Activated CD4-positive, CD25-positive, alpha-beta regulatory T cell (primary cell): ENCODE measurements at places on chromosomes 13 and 19.

DNA sequence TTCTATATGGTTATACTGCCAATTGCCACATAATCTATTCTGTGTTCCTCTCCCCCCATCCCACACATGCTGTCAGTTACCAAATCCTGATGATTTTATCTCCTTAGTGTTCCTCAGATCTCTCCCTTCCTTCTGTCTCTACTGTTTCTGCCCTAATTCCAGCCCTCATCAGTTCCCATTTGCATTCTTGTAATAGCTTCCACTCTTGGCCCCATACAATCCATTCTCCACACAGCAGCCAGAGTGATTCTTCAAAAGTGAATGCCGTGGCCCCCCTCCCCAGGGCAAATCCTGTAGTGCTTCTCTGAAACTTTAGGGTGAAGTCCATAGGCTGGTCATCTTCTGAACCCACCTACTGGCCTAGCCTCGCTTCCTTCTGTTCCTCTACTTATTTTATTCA is 114.4 kb downstream of the ZAR1L start:
- no peak for DNase-seq

- no peak for DNase-seq
Observed at GRCh38 chr19:49806620-49806959, 6.5 kb downstream of the FUZ start.

DNA sequence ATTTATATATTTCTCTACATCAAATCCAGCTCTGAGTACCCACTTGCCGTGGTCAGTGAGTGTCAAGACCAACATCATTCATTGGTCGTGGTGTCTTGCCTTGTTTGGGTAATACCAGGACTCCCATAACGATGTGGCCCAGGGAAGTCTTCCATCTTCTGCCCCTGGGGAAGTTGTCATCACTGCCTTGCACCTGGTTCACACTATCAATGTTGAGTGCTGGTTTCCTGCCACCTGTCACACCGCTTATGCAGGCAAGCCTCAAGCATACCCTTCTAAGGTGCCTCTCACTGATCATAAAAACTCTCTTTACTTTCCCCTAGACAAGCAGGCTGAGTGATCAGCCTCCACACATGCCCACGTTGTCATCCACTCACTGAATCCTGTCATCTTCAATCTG is 382.4 kb downstream of the KCTD12 start:
- no peak for DNase-seq

GRCh38 chr19:31513841-31514240 is 164.6 kb upstream of the TSHZ3 start:
- DNase-seq: no peak

DNA sequence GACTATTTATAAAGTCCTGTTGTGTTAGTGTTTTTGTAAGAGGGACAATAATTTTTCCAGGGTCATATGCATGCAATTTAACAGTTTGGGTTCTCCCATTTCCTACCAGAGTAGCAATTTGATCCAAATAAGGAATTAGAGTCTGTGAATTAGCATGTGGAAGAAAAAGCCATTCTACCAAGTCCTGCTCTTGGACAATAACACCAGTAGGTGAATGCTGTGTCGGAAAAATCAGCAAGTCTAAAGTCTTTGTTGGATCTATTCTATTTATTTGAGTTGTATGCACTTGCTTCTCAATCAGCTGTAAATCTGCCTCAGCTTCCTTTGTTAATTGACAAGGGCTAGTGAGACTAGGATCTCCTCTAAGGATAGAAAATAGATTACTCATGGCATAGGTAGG is 21.4 kb upstream of the IL17D start:
- no peak for DNase-seq

DNA sequence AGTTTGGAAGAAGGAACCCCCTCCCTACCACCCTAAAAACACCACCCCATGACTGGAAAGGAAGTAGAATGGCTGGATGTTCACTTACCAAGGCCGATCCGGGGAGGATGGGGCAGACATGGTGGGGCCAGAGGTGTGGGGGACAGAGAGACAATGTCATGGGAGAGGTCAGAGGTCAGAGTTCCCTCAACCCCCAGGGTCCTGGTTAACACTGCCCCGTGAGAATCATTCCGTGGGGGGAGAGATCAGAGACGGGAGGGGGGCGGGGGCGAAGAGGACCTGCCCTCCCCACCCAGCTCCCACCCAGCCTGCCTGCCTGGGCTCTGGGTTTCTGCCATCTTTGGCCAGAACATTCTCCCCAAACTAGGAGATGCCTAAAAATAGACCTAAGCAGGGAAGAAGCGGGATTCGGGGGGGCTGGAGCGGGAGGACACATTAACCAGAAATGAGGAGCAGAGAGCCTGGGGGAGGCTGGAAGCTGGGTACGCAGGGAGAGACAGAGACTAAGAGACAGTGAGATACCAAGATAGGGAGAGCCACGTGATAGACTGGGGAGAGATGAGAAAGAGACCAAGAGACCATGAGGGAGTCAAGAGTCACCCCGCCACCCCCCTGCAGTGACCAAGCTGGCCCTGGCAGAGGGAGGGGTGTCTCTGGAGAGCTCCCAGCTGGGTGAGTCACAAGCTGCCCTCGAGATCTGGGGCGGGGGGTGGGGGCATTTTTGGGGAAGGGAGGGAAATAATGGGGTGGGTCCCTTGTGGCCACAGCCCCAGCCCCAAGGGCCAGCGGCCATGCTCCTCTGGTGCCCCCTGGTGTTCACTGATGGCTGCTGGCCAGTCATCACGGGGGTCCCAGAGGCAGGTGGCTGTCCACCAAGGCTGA is 6.1 kb upstream of the KANK2 start:
- peak; percentile 16 for DNase-seq

DNA sequence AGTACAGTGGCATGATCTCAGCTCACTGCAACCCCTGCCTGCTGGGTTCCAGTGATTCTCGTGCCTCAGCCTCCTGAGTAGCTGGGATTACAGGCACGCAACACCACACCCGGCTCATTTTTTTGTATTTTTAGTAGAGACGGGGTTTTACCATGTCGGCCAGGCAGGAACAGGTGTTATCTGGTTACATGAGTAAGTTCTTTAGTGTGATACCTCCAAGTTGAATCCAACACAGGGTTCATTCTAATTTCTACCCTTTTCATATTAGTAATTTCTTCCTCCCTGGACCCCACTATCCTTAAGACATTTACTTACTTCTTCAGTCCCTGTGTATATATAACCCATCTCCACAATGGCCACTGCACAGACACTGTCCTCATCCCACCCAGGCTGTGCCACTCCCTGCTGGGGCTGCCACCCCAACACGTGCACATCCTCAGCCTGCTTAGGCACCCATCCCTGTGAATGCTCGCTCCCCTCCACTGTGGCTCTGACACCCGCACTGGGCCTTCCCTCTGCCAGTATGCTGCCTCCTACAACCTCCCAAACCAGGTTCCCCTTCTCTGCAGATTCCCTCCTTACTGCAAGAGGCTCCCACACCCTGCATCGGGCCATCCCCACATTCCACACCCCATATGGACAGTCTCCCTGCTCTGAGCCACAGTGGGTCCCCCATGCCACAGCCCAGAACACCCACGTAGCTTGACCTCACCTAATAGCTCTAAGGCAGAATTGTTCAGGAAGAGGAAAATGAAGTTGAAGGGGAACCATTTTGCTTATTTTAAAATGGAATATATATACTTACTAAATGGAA is 147.1 kb downstream of the TBC1D4 start:
- DNase-seq: no peak

DNA sequence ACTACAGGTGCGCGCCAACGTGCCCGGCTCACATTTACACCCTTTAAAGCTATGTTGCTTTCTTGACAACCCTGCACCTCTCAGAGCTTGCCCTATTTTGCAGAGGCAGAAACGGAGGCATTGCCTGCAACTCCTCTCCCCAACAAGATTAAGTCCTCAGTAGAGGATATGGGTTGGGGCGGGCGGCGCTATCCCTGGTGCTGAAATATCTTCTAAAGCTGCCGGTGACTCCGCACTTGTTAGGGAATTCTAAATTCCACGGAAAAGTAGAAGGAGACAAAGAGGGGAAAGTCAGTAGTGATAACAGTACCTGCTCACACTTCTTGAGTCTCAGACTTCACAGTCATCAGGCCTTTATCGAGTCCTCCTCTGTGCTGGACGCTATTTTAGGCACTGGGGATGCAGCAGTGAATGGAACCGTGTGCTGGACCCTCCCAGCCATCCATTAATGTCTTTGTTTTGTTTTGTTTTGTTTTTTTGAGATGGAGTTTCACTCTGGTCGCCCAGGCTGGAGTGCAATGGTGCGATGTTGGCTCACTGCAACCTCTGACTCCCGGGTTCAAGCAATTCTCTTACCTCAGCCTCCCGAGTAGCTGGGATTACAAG is 18.0 kb downstream of the SLC5A5 start:
- no peak for DNase-seq

DNA sequence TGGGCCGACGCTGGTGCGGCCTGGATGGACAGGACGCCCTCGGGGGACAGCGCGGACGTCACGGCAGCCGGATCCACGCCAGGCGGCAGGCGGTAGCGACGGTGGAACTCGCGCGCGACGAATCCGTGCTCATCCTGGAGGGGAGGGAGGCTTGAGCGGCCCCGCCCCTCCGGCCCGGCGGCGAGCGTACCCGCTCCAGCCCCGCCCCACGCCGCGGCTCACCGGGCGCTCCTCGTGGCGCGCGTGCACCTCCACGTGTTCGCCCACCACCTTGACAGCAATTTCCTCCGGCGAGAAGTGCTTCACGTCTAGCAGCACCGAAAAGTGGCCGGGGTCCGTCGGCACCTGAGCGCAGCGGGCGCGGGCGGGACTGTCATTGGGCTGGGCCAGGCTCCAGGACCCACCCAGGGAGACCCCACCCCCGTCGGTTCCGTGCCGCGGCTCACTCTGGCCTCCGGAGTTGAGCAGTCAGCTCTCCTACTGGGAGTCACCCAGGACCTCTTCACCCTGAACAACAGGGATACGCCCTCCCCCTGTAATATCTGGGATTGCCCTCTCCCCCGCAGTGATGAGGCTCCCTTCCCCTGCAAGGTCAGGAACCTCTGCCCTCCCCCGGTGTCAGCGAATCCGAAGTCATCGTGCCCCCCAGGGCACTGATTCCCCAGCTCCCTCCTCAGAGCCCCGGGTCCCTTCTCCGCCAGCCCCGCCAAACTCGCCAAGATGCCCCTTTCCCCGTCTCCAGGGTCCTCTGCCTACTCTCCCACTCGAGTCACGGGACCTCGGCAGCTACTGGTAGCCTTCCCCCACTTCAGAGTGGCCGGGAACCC is 1.1 kb downstream of the HSPB6 start:
- peak; percentile 41 for DNase-seq

DNA sequence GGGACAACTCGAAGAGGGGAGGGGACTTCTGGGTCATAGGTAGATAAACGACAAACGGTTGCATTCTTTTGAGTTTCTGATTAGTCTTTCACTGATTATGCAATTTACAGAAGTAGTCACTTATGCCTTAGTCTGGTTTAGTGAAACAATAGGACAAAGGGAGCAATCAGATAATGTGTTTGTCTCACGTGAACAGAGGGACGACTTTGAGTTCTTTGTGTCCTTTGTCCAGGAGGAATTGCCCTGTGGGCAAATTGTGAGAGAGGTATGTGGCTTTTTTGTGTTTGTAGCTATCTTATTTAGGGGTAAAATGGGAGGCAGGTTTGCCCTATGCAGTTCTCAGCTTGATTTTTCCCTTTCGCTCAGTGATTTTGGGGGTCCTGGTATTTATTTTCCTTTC is 362.9 kb upstream of the PCDH20 start:
- no peak for DNase-seq

- DNase-seq: no peak
Observed at GRCh38 chr19:32367948-32368536, 22.6 kb downstream of the ZNF507 start.

DNA sequence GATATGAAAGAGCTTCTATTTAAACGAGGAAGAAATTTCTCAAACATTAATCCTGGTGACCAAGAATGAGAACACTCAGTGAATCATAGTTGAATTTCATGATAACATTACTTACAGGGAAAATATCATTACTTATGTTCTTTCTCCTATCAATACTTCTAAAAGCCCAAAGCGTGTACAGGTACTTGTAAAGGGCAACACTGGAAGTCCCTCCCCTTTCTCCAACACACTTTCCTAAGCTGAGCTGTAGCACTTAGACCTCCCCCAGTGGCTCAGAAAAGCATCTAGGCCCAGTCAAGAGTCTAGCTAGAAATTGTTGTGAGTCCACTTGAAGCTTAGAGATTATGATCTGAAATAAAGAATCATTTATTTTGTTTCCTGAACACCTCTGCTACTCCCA is 150.7 kb downstream of the ABCC4 start:
- DNase-seq: no peak

DNA sequence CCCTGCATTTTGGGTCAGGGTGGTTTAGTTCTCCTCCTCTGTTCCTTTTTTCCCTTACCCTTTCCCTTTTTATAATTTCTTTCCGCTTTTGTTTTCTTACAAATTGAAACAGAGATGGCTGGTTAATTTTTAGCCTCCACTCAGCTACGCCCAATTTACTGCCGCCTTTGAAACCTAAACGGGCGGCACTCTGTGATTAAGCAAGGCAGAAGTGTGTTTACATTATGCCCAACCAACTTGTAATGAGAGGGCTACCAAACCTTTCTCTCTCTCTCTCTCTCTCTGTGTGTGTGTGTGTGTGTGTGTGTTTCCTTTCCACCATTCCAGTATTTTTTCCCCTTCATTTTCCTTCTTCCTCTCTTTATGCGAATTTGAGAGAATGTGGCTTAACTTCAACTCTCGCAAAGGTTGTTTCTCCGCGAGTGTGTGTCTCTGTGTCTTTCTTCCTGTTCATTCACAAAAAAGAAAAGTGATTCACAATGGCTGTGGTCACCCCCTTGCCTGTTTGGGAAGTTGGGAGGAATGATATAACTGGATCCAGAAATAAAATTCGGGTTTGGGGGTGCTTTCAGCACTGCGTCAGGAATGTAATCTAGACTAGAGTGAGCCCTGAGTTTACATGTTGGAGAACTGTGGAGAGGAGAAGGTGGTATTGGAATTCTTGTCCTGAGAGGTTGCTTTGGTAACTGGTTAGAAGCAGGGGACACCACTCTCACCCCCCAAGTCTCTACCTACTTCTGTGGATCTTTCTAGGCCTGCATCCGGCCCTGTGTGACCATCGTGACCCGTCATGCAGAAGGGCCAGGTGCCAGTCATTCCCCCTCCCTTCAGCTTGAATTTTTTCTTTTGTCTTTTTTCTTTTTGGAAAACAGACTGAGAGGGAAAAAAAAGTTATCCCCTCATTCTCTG is 31.4 kb downstream of the NFIX start:
- DNase-seq: no peak

DNA sequence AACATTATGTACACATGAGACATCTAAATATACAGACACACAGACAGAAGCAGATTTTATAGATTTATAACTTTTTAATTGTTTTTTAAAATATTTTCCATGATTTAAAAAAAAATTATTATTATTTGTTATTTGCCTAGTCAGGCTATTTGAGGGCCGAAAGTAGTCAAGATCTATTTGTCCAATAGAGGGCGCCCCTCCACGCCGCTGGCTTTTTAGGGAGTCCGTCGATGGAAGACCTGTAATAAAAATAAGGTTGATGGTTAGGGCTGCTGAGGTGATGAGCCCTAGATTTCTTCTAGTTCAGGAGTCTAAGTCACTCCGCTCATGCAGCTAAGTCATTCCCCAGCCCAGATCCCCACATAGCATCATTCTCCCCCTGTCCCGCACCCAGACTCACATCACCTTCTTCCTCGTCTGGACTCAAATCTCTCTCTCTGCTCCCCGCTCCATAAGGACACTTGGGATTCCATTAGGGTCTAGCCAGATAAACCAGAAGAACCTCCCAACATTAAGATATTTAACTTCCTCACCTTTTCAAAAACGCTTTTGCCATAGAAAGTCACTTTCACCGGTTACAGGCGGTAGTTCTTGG is 33.9 kb upstream of the CEACAM21 start:
- peak; percentile 60 for DNase-seq
